Vagina (tissue), 2 donors: ENCODE measurements at places on chromosomes 2 and 18. TPM values are rescaled to one million over a fixed set of nuclear protein-coding genes. Genes with fewer than 3 reads are reported as not detected.

DNA sequence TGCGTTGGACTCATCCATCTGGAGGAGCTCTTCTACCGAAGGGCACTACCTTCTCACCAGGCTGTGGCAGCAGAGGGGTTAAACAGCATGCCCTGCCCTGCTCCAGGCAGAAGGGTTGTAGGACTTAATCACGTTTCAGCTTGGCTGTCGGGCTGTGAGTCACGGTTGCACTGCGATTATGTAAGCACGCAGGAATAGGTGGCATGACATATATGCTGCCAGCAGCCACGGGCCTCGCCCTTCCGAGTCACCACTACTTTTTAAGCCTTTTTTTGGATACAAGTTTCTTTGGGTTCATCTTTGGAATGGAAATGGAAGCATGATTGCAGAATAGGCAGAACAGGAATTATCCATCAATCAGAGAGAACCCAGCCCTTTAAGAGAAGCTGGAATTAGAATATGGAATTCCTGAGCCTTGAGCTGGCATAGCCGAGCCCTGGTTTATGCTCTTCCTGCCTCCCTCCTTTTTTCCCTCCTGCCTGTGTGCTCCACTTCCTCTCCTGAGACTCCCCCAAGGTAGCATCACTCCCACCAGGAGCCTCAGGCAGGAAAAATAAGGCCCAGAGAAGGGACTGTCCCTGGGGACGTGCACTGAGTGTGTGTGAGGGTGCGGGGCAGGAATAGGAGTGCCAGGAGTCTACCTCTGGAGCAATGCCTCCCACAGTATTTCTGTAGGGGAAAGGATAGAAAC lies 86.8 kb downstream of the SEMA4F start:
- DNase-seq: no peak

DNA sequence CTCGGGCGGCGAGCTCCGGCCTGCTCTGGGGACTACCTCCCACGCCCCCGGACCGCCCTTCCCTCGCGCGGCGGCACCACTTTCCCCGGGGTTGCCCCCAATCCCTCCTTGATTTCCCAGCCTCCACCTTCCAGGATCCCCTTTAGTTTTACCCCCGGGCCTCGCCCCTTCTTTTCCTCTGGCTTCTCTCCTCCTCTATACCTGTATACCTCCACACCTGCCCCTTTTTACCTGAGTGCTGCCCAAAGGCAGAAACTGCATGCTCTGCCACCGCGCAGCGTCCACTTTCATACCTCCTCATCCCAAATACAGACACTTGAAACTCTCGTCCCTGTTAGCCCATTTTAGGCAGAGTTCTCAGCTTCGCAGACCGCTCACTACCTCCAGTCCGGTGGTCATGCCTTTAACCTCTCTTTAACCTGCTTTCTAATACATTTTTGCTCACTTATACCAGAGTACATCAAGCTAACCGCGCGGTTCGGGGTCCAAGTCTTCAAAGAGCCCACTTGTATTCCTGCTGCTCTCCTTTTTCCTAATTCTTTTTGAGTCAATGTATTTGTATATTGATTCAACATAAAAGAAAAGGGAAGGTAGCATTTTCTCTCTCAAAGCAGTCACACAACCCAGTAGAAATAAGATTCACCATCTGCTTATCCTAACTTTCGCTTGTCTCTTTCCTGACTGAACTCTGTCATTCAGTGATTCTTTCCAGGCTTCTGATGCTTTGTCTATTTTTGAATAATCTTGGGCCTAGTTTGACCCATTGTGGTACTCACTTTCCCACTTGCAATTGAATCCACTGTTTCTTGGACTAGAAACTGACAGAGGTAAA lies 901 bp downstream of the SPOPL start:
- DNase-seq: no peak

DNA sequence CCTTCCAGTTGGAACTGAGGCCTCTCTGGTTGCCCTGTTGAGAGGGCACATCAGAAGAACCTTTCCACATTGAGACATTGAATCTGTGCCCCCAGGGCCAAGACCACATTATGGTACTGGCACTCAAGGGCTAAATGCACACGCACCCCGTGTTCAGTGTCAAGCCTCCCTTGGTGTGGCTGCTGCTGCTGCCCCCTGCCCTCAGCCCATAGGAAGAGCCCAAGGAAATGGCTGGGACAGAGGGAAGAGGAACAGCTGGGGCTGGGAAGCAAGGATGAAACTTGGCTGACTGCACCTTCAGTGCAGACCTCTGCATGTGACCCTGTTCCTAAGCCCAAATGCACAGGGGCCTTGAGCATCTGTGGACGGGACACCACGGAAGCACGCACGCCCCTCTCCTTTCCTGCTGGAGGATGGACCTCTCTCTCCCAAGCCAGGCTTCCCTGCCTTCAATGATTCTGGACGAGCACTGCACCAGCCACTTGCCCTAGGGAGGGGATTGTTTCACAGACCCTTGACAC lies 40.2 kb downstream of the NIFK start:
- DNase-seq: no peak

- DNase-seq: no peak
Observed at GRCh38 chr2:100640431-100641124, 77.8 kb downstream of the PDCL3 start.

GRCh38 chr18:57753063-57753462 lies 50.1 kb downstream of the ATP8B1 start:
- DNase-seq: no peak

- no peak for DNase-seq
Observed at GRCh38 chr2:129347486-129348217, 631.8 kb upstream of the RAB6C start.

DNA sequence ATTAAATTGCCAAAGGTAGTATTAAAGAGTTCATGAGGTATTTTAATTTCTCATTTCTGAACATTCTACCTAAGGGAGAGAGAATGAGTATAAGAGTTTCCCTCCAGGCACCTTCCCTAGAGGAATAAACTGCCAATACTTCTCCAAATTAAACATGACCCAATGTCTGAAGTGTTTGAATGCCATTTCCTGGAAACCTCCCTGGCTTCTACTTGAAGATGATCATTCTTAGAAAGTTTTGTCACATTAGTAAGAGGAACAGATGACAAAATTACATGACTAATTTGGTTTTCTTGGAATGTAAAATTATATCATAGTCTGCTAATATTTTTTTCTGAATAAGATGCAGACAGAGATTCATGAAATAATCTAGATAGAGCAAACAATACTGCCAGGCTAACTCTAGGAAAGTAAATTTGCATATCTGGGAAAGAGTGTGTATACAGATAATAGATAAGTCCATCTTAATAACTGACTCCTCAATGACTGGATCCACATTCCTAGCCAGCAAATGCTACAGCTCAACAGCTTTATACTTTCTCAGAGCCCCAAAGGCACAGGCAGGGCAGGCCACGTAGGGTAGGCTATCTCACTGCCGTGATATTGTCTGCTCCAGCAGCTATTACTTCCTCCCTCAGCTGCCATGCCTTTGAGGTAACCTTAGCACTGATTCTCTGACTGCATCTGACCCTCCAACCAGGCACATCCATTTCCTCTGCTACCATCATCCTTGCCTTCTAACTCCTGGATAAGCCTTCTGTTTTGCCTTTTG lies 630.8 kb upstream of the PIK3C3 start:
- no peak for DNase-seq

DNA sequence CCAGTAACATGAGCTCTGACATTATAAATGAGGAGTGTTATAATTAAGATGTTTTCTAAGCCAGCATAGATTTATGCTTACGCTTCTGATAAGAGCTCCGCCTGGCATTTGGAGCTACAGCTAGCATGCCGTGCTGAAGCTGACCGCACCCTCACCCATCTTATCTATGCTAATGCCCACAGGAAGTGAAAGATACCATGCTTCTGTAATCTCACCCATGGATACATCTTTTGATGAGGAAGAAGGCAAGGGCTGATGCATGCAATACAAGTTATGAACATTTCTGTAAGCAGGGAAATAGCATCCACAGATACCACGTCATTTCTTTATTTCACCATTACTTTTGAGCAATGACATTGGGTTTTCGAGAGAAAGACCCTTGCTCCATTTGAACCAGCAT lies 82.3 kb downstream of the ARL4C start:
- DNase-seq: no peak

DNA sequence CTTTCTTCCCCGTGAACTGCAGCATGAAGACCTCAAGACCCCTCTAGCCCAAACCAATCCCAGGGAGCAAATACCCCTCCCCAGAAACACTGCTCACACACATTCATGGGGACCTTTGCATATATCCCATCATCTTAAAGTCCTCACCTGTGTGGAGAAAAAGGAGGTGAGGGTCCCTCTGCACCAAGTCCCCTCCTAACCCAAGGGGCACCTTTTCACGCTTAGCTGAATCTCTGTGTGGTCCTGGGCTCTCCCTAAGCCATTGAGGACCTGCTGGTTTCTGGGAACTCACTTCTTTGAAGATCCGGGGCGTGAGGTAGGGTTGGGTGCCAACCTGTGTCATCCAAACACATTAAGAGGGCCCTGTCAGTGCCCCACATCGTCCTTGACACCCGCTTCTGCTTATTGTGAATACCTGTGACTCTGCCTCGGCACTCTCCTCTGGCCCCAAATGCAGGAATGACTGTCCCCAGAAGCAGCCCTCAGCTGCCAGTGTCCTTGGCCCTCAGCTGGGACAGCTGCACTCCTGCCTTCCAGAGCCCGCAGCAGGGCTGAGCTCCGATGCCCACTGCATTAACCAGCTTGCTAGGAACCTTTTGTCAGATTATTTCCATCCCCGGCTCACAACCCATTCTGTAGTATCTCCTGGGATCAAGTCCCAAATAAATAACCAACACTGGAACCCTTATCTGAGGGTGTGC lies 41.3 kb upstream of the ITM2C start:
- no peak for DNase-seq

GRCh38 chr18:78977637-78978348 lies 1.8 kb upstream of the SALL3 start:
- peak; percentile 65 for DNase-seq

- DNase-seq: no peak
Observed at GRCh38 chr2:208929894-208930427, 493.9 kb upstream of the MAP2 start.

DNA sequence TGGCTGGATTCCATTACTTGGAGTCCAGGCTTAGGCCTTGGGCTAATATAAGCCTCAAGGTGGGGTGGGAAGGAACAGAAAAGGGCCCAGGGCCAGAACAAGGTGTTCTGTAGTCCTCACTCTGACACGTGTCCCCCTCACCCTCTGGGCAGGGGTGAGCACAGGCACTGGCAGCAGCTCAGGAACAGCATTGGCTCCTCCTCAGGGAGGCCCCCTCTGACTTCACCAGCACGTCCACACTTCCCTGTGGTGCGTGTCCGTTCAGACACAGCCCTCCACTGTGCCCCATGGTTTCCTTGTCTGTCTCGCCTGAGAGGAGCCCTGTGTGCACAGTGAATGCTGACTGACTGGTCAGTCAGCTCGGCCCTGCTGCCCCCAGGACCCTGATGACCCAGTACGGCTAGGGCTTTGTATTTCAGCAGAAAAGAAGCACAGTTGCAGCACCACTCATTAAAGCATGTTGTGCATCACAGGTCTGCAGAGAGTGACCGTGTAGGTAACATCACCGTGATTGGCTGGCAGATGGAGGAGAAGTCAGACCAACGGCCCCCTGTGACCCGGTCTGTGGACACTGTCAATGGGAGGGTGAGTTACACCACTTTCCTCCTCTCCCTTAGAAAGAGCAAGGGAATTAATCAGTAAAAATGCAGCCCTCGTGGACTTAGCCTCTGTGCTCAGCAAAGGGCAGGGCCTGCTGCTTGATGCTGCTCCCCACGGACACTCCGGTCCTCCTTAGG lies 70.8 kb downstream of the COA5 start:
- DNase-seq: peak; percentile 79

DNA sequence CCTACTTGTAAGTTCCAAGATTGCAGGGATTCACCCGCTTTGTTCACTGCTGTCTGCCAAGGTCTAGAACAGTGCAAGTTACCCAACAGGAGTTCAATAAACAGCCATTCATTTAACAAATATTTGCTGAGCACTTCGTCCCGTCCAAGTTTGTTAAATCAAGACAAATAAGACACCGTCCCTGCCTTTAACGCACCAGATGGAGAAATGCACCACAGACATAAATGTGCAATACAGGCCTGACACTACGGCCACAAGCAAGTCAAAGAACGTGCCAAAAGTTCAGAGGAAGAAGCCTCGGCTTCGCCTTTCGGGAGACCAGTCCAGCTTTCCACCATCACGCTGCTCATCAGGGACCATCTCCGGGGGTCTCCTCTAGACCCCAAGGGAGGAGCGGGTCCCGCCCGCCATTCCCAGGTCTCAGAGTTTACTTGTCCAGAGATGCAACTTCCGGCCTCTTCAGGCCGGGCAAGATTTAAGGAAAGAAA lies 429 bp downstream of the C2orf76 start:
- peak; percentile 93 for DNase-seq

- DNase-seq: no peak
Observed at GRCh38 chr2:175883586-175884194, 118.4 kb downstream of the LNPK start.

DNA sequence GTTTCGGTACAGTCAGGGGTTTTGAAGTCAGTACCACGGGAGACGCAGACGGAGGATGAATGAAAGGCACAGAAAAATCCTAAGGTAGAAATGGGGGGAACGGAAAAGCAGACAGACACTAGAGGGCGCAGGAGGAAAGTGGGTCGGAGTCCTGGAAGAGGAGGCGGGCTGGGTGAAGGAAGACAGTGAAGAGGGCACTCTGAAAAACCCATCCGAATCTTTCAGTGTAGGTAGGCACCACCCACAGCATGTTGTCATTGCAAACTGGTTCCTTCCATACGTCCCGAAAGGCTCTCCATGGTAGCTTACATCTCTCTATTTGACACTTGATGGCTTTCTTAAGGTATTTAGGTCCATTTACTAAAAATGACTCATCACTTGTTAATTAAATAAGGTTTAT lies 18.5 kb upstream of the ZNF236 start:
- DNase-seq: no peak

DNA sequence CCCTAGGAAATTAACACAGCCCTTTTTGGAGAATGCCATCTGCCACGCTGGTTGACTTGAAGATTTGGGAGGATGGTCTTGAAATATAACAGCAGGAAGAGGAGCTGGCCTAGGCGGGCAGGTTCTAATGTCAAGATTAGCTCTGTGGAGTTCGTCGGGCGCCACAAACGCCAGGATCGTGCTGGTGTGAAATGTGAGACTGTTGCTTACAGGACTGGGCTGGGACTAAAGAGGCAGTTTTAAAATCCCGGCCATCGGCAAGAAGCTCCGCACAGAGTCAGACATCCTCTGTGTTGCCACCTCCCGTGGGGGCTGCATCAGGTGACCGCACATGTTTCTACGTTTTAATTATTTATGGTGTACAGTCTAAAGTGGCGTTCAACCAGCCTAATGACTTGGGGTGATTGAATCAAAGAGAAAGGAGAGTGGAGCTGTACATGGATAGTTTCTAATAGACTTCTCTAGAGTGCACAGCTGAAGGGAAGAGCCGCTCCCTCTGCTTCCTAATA lies 99.4 kb upstream of the BCL11A start:
- DNase-seq: no peak

ARHGEF33 gene
- 0.74 TPM for total RNA-seq

VSNL1 gene
- total RNA-seq: 19.2 TPM

TFCP2L1 gene
- 32.7 TPM for total RNA-seq

CFLAR gene
- total RNA-seq: 144 TPM

PELI1 gene
- 60.4 TPM for total RNA-seq

RESP18 gene
- total RNA-seq: not detected

CTLA4 gene
- 7.9 TPM for total RNA-seq

C18orf54 gene
- total RNA-seq: 1.7 TPM

SFXN5 gene
- 9.8 TPM for total RNA-seq

HDAC4 gene
- total RNA-seq: 76.6 TPM

ZNF519 gene
- 5.6 TPM for total RNA-seq

PPIG gene
- 48.1 TPM for total RNA-seq

RBM44 gene
- total RNA-seq: 0.98 TPM

DNAH7 gene
- total RNA-seq: 0.49 TPM

GLI2 gene
- 16.2 TPM for total RNA-seq

ZNF892 gene
- 2.7 TPM for total RNA-seq
